ENCODE measurements at places on chromosomes 16 and 17.

DNA sequence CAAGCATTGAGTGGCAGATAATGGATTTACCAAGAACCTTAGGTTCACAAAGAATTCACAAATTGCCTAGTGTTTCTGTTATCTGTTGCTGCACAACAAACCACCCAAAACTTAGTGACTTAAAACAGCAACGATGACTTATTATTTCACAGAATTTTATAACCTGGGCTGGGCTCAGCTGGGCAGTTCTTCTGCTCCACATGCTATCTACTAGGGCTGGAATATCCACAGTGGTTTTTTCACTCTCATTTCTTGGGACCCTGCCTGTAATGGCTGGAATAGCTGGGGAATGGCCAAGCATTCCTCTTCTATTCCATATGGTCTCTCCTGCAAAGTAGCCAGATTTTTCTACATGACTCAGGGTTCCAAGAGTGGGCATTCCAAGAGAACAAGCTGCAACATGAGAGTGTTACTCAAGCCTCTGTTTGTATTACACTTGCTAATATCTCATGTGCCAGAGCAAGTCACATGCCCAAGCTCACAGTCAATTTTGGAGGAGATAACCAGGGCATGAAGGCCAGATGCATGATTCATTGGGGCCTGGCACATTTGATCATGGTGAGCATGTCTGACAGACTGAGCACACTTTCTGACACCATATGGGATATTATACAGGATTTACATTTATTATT, 4.9 kb upstream of the PSMD7 start:
- no peak for DNase-seq

- DNase-seq: no peak
Measured at GRCh38 chr17:19755821-19756510, 7.9 kb upstream of the ALDH3A1 start.

DNA sequence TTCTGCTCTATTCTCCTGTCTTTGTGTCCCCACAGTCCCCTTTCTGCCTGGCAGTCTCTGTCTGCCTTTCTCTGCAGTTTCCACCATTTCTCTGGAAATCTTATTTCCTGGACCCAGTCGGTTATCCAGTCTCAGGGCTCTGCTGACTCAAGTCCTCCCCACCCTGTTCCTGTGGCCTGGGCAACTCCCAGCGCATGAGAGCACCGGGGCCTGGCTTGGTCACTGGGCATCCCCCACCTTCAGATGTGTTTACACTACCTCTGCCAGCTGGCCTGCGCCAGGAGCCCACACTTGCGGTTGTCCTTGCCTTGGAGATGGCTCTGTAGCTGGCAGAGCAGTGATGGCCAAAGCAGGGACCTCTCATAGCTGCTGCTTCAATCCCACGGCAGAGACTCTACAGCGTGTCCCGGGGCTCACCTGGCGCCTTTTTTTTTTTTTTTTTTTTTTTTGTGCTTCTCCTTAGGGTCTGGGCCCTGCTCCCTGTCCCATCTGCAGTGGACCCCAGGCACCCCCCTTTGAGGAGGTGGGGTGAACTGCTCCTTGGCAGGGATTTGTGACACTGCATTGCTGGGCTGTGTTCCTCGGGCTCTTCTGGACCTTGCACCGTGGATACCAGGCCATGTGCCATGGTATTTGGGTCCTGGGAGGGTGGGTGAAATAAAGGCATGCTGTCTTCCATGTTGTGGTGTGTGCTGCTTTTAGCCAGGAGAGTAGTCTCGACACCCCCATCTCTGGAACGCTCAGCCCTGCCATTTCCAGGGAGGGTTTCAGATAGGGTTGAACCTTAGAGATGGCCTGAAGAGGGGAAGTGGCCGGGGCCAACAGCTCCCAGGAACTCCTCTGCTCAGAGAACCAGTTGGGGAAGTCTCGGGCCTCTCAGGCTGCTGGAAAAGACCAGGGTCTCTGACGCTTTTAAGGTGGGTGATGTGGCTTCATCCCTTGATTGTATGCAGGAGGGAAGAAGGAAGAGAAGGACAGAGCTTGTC, 17.5 kb downstream of the GUCY2D start:
- DNase-seq: no peak

GRCh38 chr17:1160591-1161390, 19.0 kb downstream of the ABR start:
- no peak for DNase-seq

DNA sequence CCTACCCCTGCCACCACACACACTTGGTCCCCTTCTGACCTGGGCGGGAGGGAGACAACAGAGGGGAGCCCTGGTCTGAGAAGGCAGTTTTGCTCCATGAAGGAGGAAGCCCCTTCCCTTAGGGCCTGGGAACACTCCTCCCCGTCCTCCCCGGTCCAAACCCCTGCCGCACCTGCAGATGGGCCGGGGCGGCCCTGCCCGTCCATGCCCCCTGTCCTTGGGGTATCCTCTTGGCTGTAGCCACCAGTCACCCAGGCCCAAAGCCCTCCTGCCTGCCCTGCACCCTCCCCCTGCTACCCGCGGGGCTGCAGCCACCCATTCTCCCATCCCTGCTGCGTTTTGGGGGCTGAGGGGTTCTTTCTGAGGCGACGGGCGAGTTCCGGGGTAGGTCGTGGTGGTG, 33.9 kb downstream of the GSE1 start:
- DNase-seq: no peak

DNA sequence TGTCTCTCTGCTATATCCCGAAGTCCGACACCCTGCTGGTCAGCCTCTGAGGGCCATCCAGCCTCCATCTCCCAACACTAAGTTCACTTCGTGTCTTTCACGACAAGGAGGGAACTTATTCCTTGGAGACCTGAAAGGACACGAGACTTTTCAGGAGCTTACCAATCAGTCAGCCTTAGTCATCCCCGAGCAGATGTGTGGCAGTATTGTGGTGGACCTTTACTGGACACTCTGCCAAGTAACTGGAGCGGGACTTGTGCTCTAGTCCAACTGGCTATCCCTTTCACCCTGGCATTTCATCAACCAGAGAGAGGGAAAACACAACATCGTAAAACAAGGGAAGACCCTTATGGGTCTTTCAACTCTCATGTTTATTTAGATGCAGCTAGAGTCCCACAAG, 87.1 kb downstream of the EMP2 start:
- no peak for DNase-seq

DNA sequence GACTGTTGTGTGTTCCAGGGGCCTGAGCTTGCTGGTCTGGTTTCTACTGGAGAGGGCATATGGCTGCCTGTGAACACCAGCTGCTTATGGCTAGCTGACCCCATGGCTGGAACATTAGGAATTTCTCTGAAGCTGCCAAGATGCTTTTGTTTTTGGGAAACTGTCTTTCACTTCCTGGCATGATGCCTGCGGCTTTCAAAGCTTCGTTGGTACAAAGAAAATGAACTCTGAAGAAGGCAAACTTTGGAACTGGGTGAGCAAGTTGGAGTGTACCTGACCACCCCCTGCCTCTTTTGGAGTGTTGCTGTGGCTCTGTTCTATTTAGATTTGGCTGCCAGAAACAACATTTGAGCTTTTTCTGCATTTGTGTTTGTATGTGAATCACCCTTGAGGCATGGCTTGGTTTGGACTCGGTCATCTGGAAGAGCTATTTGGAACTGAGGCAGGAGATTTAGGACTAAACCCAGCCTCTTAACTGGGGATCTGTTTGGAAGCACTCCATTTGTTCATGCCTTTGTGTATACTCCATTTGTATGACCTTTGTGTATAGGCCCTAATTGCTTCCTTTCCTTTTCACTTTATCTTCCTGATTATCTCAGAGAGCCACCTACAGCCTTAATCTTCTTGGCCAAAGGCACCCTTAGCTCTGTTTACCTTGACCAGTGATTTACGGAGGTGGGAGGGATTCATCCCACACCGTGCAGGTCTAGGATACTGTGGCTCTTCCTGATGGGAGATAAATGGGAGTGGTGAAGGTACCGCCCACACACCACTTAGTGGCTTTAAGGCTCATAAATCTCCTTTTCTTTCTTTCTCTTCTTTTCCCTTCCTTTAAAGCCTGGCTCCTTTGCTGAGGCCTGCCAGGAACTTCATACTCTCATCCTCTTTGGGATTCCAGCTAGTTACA, 7.3 kb upstream of the CPHXL start:
- no peak for DNase-seq

- DNase-seq: no peak
Measured at GRCh38 chr17:31456814-31457213, 65.3 kb downstream of the RAB11FIP4 start.

- DNase-seq: no peak
Measured at GRCh38 chr16:48535369-48535787, 74.6 kb downstream of the N4BP1 start.

DNA sequence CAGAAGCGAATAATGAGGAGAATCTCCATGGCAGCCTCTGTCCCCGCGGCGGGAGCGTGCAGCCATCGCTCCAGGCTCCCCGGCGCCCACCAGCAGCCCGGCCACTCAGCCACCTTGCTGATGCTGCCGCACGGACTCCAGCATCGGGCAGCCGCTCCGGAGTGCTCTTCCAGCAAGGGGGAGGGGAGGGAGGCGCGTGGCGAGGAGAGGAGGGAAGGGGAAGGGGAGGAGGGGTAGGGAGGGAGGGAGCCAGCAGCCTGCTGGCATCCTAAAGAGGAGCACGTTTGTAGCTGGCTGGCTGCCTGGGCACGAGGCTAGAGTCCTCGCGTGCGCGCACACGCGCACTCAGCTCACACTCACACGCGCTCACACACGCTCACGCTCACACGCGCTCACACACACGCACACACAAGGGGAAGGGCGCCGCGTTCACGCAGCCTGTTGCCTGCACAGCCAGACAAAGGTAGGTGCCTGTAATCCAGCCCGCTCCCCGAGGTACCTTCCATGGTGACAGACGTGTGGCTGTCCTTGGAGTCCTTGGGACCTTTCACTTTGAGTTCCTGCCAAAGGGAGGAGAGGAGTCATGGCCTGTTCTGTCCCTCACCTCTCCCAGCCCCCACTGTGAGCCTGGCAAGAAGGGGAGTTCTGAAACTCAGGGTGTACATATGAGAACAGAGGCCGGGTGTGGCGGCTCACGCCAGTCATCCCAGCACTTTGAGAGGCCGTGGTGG, 82.1 kb downstream of the TIMM22 start:
- DNase-seq: no peak

DNA sequence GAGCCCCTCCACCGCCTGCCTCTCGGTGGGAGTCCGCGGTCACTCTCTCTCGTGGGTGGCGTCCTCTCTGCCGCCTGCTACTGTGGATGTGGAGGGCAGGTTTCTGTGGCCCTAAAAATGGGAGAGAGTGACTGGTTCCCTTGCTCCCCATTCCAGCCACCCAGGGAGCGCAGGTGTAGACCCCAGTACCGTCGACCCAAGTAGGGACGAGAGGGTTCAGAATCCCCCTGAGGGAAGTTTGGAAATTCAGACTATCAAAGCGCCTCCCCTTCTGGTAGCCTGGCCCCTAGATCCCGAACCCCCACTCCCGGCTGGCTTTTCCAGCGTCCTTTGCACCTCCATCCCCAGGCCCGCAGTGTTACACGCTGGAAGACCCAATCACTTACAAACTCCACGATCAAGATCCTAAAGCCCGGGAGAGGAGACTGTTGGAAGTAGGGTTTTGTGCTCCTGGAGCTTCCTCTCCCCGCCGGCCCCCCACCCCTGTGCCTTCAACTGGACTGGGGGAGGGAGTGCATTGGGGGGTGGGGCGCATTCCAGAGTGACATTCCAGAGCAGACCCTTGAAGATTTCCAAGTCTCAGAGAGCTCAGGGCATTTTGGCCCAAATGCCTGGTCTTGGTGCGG, 991 bp downstream of the GPRC5C start:
- DNase-seq: no peak

All from GF-D8 (cell line).